ENCODE measurements at places on chromosomes 4 and X.

DNA sequence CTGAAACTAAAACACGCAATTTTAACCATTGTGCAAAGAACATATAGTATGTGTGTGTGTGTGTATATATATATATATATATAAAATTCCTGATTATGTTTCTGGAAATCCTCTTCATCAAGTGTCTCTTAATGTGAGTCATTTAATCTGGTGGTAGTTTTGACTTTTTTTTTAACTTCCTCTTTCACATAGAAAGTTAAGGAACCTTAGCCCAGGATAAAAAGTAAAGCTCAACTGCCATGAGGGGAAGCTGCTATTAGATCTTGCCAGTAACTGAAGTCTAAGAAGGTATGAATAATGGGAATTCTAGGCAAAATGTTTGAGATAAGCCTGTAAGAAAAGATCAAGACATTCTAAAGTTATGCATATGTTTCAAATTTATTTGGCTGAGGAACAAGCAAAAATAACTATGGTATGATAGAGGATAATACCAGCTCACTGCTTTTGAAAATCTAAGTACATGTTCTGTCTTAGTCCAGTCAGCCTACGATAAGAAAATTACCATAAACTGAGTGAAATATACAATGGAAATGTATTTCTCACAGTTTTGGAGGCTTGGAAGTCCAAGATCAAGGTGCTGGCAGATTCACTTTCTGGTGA is 757.0 kb downstream of the TRAM1L1 start:
- peak; percentile 15 for DNase-seq

DNA sequence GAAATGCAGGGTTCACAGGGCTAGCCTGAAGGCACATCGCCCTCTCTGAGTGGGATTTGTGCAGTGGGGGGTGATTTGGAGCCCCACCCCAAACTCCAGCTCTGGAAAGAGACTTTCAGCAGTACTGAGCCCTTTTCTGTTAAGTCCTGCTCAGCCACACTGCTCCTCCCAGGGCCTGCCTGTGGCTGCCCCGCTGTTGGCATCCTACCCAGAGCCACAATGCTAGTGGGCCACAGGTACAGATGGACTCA is 52.7 kb downstream of the CXorf49B start:
- no peak for DNase-seq

GRCh38 chr4:650461-650860 is 23.6 kb downstream of the ATP5ME start:
- no peak for DNase-seq

GRCh38 chrX:16869393-16870094 is 618 bp downstream of the RBBP7 start:
- peak; percentile 73 for DNase-seq

DNA sequence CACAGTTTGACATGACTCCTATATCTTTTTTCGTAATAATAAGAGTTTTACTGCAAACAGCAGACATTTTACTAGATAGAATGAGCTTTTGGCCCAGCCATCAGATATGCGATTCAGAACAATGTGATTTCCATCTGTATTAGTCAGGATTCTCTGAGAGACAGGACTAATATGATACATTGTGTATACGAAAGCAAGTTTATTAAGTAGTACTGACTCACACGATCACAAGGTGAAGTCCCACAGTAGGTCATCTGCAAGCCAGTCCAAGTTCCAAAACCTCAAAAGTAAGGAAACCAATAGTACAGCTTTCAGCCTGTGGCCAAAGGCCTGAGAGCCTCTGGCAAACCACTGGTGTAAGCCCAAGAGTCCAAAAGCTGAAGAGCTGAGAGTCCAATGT is 24.1 kb downstream of the CXCL8 start:
- DNase-seq, result no peak

DNA sequence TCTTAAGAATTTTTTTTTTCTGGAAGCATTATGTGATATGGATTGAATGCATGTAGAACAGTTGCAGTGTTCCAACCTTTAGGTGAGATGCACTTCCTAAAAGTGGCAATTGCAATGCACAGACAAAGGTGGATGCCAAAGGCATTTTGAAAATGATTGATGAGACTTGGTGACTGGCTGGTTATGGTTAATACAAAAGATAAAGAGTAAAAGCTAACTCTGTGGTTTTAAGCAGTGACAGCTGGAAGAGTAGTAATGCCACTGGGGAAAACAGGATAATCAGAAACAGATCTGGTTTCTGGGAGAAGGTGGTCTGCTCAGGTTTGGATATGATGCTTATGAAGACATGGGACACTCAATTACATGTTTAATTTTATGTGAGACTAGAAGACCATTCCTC is 345.6 kb downstream of the RPA4 start:
- no peak for DNase-seq

GRCh38 chr4:123477711-123478209 is 81.2 kb downstream of the SPRY1 start:
- DNase-seq, result peak; percentile 62

DNA sequence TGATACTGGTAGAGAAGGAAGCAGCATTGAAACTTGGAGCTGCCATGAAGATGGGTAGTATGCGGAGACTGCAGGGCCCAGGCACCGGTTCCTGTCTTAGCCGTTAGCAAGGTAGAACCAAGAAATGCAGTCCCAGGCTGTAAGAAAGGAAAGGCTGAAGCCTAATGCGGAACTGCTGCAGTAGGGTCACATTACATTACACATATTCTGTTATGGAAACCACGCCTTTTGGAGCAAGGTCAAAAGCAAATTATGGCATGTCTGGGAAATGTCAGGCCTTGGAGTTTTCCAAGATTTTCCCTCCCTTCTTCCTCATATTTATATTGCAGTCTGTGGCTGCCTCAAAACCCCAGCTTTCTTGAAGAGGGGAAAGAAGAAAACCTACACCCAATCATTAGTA is 204.8 kb upstream of the RASGEF1B start:
- no peak for DNase-seq

DNA sequence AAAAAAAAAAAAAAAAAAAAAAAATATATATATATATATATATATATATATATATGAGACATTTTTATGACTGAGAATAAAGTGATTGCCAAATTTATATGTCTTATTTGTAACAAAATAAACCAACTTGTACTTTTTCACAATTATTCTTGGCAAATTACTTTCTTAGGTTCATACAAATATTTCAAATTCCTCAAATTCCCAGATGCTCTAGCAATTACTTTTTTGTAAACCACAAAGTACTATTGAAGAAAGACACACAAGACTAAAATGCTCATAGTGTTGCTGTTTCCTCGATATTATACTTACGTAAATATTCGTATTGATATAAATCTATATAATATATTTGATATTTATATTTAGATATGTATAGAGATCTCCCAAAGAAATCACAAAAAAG is 390.0 kb downstream of the FAT4 start:
- no peak for DNase-seq

Data from suppressor macrophage treated with lipopolysaccharide for 1 hour (primary cell).